CD8-positive, alpha-beta memory T cell (primary cell): ENCODE measurements at places on chromosomes 5 and 9. TPM values are rescaled to one million over a fixed set of nuclear protein-coding genes. Genes with fewer than 3 reads are reported as not detected.

DNA sequence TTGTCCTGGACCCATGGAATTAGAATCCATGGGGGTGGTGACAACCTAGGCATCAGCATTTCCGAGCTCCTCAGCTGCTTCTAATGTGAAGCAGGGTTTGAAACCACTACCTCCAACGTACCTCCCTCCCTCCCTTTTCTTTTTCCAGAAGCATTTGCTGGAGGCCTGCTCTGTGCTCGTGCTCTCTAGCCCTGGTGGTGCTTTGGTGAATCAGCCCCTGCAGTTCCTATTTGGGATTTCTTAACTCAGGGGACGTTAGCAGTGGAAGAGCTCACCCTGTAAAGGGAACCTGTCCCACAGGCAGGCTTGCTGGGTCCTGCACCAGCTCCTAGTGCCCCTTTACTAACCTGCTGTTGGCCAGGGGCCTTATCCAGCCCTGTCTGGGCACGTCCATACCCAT lies 55.0 kb downstream of the NSG2 start:
- DNase-seq, result no peak
- no peaks in the 10 kb centered on the region for H3K4me1 ChIP-seq
- H3K36me3 ChIP-seq, result no peaks in the 10 kb centered on the region
- no peak overlapping the region for H3K4me3 ChIP-seq
- no peaks in the 10 kb centered on the region for H3K27me3 ChIP-seq
- H3K27ac ChIP-seq, result no peak overlapping the region

DNA sequence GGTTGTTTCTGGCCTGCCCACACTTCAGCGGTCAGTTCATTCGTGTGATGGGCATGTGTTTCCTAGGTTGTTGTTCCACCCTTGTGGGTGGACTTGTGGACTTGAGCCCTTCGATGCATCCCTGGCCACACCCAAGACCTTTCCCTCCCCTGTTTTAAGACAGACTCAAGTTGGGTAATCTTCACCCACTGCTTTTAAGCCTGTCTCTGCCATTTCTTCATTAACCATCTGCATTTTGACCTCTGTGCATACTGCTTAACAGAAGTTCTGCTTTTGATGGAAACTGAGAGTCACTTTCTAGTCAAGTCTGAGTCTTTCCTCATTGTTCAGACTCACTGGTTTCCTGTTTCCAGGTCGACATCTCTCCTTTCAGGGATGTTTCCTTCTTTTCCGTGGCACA lies 233.7 kb downstream of the ARHGEF28 start:
- no peak overlapping the region for H3K4me3 ChIP-seq
- H3K4me1 ChIP-seq, result no peaks in the 10 kb centered on the region
- DNase-seq, result no peak
- H3K36me3 ChIP-seq, result no peaks in the 10 kb centered on the region
- no peaks in the 10 kb centered on the region for H3K27me3 ChIP-seq
- H3K27ac ChIP-seq, result no peak overlapping the region

DNA sequence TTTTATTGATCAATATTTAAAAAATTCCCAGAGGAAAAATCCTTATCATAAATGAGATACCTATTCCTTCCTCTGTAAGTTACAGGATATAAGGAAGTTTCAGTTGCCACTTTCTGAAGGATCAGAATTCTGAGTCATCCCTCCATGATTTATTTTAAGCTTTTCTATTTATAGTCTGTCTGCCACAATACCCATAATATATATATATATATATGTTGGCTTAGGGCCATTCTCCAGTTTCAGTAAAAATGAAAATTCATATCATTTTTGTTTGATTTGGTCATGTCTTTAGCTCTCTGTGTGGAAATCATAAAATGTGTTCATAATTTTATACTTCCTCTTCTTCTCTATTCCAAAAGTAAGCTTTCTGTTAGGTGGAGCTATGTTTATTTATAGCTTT lies 215.8 kb upstream of the CYLC2 start:
- H3K4me1 ChIP-seq, result no peaks in the 10 kb centered on the region
- no peaks in the 10 kb centered on the region for H3K27me3 ChIP-seq
- no peak for DNase-seq
- H3K4me3 ChIP-seq, result no peak overlapping the region
- H3K27ac ChIP-seq, result no peak overlapping the region

DNA sequence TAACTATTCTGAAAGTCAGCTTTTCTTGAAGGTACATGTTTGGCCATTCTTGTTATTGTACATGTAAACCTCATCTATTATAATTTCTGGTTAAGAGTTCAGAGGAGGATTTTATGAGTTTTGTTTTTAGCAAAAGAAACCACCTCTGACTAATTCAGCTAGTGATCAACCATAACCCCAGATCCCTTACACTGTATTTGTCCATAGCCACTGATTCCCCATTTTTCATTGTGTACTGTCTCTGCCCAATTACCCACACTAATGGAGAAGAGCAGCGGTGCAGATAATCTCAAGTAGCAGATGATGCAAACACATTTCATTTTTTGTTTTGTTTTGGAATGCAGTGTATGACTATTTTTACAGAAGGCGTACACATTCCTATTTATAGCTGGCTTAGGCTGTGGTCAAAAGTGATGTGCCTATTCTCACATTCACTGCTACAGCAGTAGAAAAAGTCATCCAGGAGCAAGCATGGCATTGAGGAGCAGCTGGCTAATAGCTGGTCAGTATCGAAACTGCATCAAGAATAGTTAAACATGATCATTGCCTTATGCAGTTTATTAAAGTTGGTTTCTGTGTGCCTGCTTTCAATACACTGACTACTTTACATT lies 988.3 kb downstream of the DTWD2 start:
- no peaks in the 10 kb centered on the region for H3K4me1 ChIP-seq
- H3K36me3 ChIP-seq, result no peaks in the 10 kb centered on the region
- no peak overlapping the region for H3K4me3 ChIP-seq
- no peaks in the 10 kb centered on the region for H3K27me3 ChIP-seq

DNA sequence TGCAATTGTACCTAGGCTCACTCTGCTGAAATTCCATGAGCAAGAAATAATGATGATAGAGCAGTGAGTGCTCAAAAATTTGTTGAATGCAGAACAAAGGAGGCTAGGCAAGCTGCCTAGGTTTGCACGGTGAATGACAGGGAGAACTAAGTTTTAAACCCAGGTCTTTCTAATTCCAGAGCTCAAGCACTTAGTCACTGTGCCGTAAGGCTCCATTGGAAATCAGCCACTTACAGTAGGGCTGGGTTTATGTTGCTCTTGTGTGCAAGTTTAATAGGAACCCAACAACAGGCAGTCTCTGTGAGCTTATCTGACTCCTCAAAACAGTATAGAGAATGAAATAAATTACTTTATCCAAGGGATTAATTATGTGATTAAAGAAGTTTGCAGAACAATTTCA lies 147.0 kb downstream of the CSNK1G3 start:
- no peaks in the 10 kb centered on the region for H3K4me1 ChIP-seq
- no peak for DNase-seq
- no peak overlapping the region for H3K4me3 ChIP-seq
- H3K27me3 ChIP-seq, result no peaks in the 10 kb centered on the region
- H3K27ac ChIP-seq, result no peak overlapping the region
- H3K36me3 ChIP-seq, result no peaks in the 10 kb centered on the region

- H3K4me1 ChIP-seq, result no peaks in the 10 kb centered on the region
- H3K36me3 ChIP-seq, result no peaks in the 10 kb centered on the region
- no peak overlapping the region for H3K4me3 ChIP-seq
- no peak overlapping the region for H3K27ac ChIP-seq
Observed at GRCh38 chr5:74521401-74521800, 119.1 kb downstream of the ENC1 start.

- no peak overlapping the region for H3K27ac ChIP-seq
- no peaks in the 10 kb centered on the region for H3K27me3 ChIP-seq
- no peaks in the 10 kb centered on the region for H3K36me3 ChIP-seq
- H3K4me1 ChIP-seq, result no peaks in the 10 kb centered on the region
Observed at GRCh38 chr9:104780796-104781395, 17.0 kb downstream of the NIPSNAP3B start.

DNA sequence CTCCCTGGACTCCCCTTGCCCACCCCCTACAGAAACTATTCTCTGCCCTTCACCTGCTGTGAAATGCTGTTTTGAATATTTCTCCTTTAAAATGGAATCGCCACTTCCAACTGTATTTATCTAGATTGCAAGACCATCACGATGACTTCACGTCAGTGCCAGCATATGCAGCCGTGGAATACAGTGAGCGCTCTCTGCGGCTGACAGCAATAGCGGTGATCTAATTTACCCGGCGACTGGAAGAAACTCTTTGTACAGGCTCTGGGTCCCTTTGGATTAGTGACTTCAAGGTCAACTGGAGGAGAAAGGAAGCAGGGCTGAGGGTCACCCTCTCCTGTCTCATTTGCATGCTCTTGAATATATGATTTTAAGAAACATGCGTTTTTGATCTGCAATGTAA lies 192.0 kb downstream of the IRX1 start:
- no peaks in the 10 kb centered on the region for H3K36me3 ChIP-seq
- DNase-seq, result no peak
- H3K4me1 ChIP-seq, result no peaks in the 10 kb centered on the region
- H3K27me3 ChIP-seq, result no peaks in the 10 kb centered on the region

Gene ACTBL2
- not detected for polyA plus RNA-seq

Gene DDX4
- not detected for polyA plus RNA-seq

Gene PRSS3
- polyA plus RNA-seq, result not detected

Gene GDA
- polyA plus RNA-seq, result not detected
